Gastroesophageal sphincter (tissue), 4 donors: ENCODE measurements at places on chromosomes 1 and 21.
A peak's percentile ranks its signal among the peaks of the same experiment; 100 is the strongest.

- no peak for ATAC-seq
Measured at GRCh38 chr1:184388971-184389370, 2.1 kb downstream of the C1orf21 start.

DNA sequence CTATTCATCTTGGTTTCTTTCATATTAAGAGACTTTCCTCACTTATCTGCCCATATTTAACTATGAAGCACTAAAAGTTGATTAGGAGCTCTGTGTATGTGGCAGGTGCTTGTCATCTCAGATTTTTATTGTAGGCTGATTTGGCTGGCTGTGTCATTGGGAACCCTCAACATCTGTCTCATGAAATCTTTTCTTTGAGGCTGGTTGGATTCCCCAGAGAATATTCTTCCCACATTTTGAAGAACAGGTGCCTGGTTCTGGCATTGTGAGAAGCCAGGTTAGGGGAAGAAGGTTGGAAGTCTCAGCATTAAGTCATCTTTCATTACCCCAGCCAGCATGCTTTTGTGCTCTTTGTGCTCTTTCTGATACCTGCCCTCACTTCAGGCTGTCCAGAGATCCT lies 37.1 kb downstream of the EEIG2 start:
- no peak for ATAC-seq

DNA sequence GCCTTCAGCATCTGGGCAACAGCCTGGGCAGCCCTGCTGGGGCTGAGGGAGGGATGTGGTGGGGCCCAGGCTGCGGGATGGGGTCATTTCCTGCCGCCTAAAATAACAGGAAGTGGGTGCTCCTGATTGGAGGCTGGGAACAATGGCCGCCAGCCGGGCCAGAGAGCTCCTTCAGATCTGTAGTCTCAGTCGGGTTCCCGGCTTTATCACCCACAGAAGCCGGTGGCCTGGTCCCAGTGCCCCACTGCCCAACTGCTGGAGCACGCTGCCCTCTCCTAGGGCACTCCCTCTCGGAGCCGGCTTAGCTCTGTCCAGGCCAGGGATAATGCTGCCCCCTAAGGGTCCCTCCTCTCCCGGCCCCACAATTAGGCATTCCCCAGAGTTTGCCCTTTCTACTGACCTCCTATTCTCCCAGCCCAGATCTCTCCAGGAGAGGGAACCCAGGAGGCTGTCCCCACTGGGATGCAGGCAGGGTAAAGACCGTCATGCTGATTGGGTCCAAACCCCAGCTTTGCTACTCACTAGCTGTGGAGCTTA lies 5.1 kb downstream of the MAP7D1 start:
- ATAC-seq, result peak; percentile 47

GRCh38 chr1:230065571-230065970 lies 1.5 kb upstream of the GALNT2 start:
- ATAC-seq, result no peak

DNA sequence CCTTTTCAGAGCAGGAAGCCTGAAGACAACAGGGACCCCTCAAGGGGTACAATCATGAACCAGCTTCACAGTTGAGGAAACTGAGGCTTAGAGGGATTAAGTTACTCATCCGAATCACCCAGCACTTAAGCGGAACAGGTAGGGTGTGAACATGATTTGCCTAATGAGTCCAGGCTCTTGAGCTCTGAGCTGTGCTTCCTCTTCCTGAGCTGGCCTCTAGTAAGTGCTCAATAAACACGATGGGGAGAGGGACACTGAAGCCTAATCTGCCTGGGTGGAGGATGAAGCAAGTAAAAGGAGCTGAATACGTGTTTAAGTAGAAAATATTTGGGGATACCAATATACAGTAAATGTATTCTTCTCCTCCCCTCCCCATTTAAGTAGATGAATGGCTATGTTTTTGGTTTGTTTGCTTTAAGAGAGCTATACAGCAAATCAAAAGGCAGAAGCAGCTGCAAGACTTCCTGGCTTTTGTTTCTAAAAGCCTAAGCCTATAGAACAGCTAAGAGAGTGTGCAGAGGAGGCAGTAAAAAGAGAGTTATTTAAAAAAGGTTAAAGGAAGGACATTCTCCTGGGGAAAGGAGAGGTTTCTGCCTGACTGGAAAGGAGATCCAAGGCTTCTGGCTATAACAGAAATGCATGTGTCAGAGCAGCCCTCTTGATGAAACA lies 20.5 kb downstream of the STPG1 start:
- no peak for ATAC-seq

GRCh38 chr1:18200136-18200717 lies 92.6 kb downstream of the IGSF21 start:
- ATAC-seq, result no peak
